ENCODE measurements at places on chromosomes 12 and 14.
A peak's percentile ranks its signal among the peaks of the same experiment; 100 is the strongest.

- DNase-seq, result no peak
Observed at GRCh38 chr14:92473969-92474535, 39.5 kb upstream of the RIN3 start.

- no peak for DNase-seq
Observed at GRCh38 chr12:122001466-122002209, 20.0 kb upstream of the BCL7A start.

- DNase-seq, result no peak
Observed at GRCh38 chr12:127822809-127823411, 444.1 kb upstream of the TMEM132C start.

GRCh38 chr12:117472983-117473382 lies 111.6 kb upstream of the NOS1 start:
- DNase-seq, result no peak

- no peak for DNase-seq
Observed at GRCh38 chr14:76413106-76413961, 37.4 kb downstream of the ESRRB start.

- no peak for DNase-seq
Observed at GRCh38 chr12:22283508-22283907, 51.0 kb downstream of the ST8SIA1 start.

- DNase-seq, result no peak
Observed at GRCh38 chr14:21203470-21204166, 47.8 kb upstream of the OR5AU1 start.

DNA sequence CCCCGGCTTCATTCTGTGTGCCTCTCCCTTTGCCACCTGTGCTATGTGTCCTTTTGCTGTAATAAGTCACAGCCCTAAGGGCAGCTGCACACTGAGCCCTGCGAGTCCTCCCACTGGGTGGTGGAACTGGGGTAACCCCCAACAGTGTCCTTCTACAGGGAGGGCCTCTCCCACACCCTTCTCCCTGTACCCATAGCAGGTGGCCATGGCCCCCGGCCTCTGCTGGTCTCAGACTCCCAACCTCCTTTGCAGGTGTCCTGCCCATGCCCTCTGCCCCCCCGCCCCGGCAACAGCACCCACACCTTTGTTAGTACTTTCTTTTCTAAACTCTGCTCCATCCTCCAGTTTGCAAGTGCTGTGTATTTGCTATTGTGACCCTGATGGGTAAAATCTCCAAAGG lies 171.8 kb downstream of the PIWIL1 start:
- no peak for DNase-seq

GRCh38 chr14:64474041-64474440 lies 8.7 kb downstream of the AKAP5 start:
- no peak for DNase-seq

DNA sequence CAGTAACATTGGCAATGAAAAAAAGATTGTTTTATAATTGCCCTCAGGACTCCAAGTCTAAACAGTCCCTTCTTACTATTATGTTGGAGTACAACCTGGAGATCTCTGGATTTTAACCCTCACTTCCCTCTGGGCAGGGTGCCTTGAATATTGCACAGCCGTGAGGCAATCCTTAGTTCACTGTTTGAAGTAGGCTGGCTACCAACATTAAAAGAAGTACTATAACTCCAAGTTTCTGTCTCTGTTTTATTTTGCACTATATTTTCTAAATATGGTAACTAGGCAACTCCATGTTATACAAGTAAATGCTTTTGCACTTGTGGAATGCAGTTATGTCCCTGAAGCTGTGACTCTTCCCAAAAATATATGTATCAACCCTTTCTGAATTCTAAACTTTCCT lies 490.7 kb downstream of the EGLN3 start:
- no peak for DNase-seq

- DNase-seq, result peak; percentile 90
Observed at GRCh38 chr14:35385042-35385839, 19.3 kb downstream of the NFKBIA start.

- DNase-seq, result no peak
Observed at GRCh38 chr12:20376984-20377383, 8.6 kb downstream of the PDE3A start.

- no peak for DNase-seq
Observed at GRCh38 chr12:104243971-104244370, 28.4 kb downstream of the TXNRD1 start.

- peak; percentile 58 for DNase-seq
Observed at GRCh38 chr12:67853204-67853603, 136.0 kb upstream of the IFNG-AS1 start.

GRCh38 chr12:57592551-57593165 lies 1.7 kb downstream of the PIP4K2C start:
- no peak for DNase-seq

DNA sequence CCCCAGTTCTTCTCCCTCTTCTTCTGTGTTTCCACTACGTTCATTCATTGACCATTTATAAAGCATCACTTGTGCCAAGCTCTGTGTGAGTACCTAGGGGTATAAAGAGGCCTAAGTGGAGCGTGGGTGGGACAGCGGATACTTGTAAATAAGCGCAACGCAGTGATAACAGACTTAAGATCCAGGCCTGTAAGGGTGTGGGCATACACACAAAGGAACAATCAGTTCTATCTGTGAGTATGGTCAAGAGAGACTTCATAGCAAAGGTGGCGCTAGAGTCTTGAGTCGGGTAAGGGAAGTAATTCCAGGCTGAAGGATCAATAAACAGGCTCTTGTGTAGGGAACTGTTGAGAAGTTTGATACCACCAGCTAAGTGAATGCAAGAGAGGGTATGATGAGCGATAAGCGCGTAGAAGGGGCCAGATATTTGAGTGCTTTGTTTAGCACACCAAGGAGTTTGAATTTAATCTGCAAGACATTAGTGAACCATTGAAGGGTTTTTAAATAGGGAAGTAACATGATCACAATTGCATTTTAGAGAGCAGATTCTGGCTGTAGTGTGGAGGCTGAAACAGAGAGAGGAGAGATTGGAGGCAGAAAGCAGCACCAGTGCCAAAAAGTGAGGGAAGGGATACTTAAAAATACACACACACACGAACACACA lies 1.0 kb upstream of the GXYLT1 start:
- DNase-seq, result no peak

- no peak for DNase-seq
Observed at GRCh38 chr12:13443498-13443897, 247.0 kb downstream of the EMP1 start.

- DNase-seq, result peak; percentile 38
Observed at GRCh38 chr12:26608706-26609105, 224.3 kb downstream of the ITPR2 start.

GRCh38 chr14:92585981-92586937 lies 72.7 kb downstream of the RIN3 start:
- peak; percentile 99 for DNase-seq

GRCh38 chr14:83006121-83006670 lies 1472.5 kb upstream of the SEL1L start:
- DNase-seq, result no peak

DNA sequence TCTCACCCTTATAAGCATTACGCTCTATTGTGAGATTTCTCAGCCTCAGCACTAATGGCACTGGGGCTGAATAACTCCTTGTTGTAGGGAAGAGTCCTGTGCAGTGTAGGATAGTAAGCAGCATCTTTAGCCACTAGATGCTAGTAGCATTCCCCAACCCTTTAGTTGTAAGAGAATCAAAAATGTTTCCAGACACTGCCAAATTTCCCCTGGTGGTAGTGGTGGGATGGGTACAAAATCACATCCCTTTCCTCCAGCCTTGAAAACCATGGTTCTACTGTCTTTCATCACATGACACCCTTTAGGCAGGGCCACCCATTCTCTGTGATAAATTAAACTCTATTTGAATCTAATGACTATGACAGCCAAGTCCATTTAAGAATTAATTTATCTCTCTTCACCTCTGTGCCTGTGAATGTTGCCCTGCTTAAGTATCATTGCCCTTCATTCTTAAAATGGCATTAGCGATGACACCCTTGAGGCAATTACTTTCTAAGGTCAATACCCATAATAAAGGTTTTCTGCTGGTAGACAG lies 199.4 kb downstream of the ANO4 start:
- DNase-seq, result no peak

DNA sequence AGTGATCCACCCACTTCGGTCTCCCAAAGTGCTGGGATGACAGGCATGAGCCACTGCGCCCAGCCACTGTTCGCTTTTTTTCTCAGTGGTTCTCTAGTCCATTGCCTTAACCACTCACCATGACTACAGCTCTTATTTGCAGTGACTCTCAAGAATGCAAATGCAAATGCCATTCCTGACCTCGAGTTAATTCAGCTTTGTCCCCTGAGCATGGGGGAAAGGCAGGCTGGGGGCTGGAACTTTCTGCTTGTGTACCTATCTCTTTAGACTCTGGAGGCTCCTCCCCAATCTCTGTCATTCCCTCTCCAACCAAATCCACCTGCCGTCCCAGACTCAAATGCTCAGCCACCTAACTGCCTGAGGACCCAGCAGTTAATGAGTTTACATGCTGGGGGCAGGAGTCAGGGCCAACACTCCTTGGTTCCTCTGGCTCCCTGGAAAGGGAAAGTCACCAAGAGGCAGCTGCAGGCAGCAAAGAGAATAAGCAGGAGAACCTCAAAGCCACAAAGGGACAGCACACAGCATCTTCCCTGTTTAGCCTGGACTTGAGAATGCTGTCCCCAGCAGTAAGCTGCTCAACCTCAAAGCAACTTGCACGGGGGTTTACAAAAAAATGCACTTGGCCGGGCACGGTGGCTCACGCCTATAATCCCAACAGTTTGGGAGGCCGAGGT lies 5.3 kb upstream of the HNF1A start:
- no peak for DNase-seq

- DNase-seq, result peak; percentile 18
Observed at GRCh38 chr12:20451761-20452160, 83.4 kb downstream of the PDE3A start.

DNA sequence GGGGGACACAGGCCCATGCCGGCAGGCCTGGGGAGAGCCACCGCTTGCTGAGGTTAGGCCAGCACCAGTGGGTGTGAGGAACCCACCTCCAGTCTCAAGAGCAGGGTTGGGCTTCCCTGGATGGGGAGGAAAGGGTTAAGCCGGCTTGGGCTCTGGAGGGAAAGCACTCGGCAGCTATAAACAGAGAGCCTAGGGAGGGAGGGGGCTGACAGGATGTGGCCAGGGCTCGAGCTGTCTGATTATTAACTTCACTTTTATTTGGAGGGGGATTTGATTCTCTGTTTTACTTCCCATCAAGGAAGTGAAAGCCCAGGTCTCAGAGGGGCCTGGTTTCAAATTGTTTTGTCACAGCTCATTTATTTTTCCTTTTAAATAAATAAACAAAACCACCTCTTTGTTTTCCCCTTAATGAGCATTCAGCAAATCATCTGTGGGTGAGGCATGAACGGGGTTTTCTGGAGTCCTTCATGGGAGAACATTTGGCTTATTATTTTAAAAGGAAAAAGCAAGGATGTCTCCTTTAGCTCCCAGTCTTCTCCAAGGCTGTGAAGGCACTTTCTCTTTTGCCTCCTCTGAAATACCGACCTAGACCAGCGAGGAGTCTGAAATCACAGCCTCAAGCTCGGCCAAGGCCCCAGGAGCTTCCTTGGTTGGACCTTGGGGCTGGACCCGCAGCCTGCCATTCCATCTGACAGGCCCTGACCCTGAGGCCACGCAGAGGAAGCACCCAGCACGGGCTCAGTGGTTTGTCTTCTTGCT lies 21.9 kb upstream of the ZFP36L1 start:
- DNase-seq, result no peak

Data from GM04503 (cell line).